ENCODE measurements at places on chromosomes 3 and 15. TPM values are rescaled to one million over a fixed set of nuclear protein-coding genes. Genes with fewer than 3 reads are reported as not detected.

The CPNE9 gene
- polyA plus RNA-seq, result not detected

The IMPG2 gene
- not detected for polyA plus RNA-seq

The CHAC1 gene
- not detected for polyA plus RNA-seq

The SLC6A11 gene
- not detected for polyA plus RNA-seq

The A4GNT gene
- polyA plus RNA-seq, result not detected

Measured in naive thymus-derived CD8-positive, alpha-beta T cell (primary cell).